ENCODE measurements at places on chromosomes 2 and 18.

GRCh38 chr2:35946478-35946877 is 409.1 kb upstream of the CRIM1 start:
- DNase-seq = no peak

- DNase-seq = no peak
These were observed 98.6 kb downstream of the CPO start for GRCh38 chr2:207037896-207038295.

GRCh38 chr2:10326707-10327594 is 24.2 kb downstream of the HPCAL1 start:
- DNase-seq = no peak

DNA sequence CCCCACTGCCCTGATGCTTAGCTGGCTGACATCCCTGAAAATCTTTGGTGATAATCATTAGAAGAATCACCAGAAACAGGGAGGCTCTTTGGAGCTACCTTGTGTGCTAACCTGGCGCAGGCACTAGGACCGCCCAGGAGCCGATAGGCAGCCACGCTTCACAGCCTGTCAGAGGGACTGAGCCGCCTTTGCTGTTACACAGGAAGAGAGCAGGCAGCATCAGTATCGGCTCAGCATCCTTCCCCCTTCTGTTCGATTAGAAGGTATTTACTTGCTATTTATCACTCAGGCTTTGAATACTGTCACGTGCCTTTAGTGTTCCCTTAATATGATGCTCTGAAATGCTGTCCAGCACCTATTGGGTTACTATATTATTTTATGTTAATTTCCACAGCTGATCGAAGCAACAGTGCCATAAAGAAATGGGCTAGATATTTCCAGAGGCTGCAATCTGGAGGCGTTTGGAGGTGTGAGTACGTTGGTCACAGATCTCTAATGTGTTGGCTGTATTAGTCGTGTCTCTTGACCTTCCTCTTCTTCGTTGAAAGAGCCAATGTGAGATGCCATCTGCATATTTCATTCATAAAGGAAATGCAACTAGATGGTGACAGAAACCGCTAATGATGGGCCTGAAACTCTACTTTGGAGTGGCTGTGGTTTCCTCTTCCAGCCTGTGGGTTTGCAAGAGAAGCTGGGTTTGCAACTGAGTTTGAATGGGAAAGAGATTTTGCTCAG is 110.4 kb upstream of the RAB27B start:
- DNase-seq = no peak

- DNase-seq = no peak
These were observed 162.3 kb upstream of the PID1 start for GRCh38 chr2:229433351-229433750.

- DNase-seq = no peak
These were observed 563.4 kb downstream of the XIRP2 start for GRCh38 chr2:167451496-167452289.

DNA sequence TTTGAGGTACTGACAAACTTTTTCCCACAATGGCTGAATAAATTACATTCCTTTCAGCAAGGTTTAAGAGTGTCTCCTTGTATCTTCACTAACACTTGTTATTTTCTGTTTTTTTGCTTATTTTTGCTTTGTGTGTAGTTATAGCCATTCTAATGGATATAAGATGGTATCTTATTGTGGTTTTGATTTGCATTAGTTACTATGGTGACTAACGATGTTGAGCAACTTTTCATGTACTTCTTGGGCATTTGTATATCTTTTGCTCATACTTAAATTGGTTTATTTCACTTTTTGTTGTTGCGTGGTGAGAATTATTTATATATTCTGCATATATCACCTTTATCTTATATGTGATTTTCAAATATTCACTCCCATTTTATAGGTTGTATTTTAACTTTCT is 79.9 kb upstream of the FSIP2 start:
- no peak for DNase-seq

DNA sequence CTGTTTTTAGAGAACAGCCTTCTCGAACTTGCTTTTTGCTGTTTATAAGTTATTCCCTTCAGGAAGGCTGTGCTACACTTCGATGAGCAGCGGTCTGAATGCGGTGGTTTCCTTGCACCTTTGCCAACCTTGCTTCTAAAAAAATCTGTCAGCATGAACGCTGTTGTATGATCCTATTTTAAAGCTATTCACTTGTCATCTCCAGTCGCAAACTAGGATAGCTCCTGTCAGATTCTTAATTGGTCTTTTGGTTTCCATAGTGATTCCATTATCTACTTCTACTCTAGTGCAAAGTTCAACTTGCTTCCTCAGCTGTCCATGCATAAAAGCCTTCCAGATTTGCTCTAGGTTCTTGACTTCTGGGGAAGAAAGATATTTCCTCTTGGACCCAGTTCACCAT is 76.3 kb upstream of the GALNT3 start:
- no peak for DNase-seq

DNA sequence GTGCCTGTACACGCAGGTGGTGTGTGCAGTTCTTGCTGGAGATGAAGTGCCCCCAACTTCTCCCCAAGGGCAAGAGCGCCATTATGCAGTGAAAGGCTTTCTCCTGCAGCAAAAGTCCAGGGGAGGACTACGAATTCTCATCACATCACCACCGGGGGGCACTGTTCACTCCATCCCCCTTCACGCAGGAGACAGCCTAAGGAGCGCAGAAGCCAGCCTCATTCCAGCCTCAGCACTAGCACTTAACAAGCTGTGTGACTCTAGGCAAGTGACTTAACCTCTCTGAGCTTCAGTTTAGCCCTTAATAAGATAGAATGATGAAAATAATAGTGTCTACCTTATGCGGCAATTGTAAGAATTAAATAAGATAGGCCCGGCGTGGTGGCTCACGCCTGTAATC is 32.3 kb downstream of the DNMT3A start:
- DNase-seq = no peak

- DNase-seq = no peak
These were observed at the start of gene SCN1A for GRCh38 chr2:166127217-166128155. Gene SCN1A, minus strand, starts transcription at chr2:166128020. Its CDS starts 54,399 bp downstream, at chr2:166073621.

DNA sequence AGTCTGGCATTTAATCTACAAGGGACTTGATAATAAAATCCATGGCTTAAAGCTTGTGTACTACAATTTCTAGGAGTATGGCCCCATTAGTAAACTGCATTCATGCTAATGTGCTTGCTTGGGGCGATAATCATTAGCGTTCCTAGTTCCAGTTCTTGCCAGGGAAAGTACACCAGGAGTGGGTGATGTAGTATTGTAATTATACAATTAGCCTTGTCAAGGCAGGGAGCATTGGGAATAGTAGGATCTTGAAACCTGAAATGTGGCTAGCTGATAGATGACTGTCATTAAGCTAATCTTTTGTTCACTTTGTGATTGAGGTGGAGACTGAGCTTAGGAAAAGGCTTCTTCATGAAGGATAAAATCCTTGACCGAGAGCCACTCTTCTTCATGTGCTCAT is 989.2 kb downstream of the CPS1 start:
- no peak for DNase-seq

- no peak for DNase-seq
These were observed 387.1 kb downstream of the RND3 start for GRCh38 chr2:150100336-150100735.

DNA sequence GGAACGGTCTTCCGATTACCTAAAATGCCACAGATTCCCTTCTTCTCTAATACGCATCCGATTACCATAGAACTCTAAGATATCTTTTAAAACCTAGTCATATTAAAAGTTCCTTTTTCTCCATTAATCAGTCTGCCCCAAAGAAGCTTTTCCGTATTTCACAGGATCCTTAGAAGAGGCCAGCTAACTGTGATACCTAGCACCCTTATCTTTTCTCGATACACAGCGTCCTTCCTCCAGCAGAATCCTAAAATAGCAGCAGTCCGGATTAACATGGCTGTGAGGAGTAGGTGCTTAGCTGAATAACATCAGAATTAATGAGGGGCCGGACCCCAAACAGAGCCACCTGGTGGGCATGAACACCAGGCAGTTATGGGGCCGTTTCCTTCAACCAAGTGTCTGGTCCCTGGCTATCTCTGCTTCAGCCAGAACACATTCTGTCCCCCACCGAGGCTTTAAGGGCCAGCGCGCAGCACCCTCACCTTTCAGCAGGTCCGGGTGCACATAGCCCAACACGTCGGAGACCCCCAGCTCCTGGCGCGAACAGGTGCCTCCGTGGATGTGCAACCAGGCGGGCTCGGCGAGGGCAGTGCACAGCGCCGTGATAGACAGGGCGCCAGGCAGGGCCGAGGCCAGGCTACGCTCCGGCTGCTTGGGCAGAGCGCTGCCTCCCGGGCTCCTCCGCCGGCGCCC is 995 bp downstream of the TMEM127 start:
- DNase-seq = no peak

GRCh38 chr2:47541848-47542450 is 139.0 kb downstream of the MSH2 start:
- DNase-seq = no peak

DNA sequence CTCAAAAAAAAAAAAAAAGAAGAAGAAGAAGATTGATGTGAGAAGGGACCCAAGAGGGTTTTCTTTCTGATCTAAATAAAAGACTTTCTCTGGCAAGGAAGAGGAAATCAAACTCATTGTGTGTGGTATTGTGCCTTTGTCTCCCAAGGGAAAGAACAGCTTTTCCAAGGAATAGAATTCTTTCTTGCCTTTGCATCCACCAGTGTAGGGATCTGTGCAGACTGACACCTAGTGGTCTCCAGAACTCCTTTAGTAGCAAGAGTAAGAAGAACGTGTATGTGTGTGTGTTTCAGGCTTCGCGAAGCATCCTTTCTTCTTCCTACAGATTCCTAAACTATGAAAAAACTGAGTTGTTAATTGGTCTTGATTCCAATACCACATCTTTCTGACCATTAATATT is 33.5 kb upstream of the CRIM1 start:
- DNase-seq = no peak

- no peak for DNase-seq
These were observed 26.8 kb downstream of the MPHOSPH10 start for GRCh38 chr2:71157124-71157793.

DNA sequence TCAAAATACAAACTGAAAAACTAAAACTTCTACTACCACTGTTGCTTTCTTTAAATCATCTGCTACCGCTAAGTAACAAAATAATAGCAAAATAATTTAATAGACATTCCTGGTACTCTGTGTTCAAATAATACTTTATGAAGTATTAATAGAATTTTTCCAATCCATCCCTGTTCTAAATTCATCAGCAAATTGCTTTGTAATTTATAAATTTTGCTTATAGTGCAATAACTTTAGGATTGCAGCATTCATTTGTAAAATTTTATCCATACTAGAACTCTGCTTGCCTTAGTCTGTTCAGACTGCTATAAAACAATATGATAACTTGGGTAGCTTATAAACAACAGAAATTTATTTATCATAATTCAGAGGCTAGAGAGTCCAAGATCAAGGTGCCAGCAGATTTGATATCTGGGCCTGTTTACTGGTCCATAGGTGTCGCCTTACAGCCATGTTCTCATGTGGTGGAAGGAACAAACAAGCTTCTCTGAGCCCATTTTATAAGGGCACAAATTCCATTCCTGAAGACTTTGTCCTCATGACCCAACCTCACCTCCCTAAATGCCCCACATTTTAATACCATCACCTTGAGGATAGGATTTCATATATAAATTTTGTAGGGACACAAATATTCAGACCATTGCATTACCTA is 415.1 kb upstream of the MAP2 start:
- DNase-seq = no peak

GRCh38 chr2:9228088-9228751 is 21.6 kb downstream of the ASAP2 start:
- no peak for DNase-seq

DNA sequence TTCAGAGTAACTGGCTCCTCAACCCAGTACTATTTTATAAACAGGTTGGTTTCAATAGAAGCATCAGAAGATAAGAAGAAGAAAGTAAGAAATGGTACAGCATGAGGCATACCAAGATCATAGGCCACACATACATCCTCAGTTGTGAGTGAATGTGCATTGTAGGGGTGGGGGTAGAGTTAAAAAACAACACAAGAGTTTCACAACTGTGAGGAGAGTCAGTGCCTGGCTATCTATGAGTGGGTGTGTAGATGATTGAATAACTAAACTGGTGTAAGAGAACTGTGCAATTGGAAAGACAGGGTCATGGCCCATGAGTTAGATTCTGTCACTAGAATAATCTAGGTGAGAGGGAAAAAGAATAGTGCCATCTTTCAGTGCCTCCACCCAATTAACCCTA is 748.2 kb upstream of the ACVR2A start:
- DNase-seq = no peak

DNA sequence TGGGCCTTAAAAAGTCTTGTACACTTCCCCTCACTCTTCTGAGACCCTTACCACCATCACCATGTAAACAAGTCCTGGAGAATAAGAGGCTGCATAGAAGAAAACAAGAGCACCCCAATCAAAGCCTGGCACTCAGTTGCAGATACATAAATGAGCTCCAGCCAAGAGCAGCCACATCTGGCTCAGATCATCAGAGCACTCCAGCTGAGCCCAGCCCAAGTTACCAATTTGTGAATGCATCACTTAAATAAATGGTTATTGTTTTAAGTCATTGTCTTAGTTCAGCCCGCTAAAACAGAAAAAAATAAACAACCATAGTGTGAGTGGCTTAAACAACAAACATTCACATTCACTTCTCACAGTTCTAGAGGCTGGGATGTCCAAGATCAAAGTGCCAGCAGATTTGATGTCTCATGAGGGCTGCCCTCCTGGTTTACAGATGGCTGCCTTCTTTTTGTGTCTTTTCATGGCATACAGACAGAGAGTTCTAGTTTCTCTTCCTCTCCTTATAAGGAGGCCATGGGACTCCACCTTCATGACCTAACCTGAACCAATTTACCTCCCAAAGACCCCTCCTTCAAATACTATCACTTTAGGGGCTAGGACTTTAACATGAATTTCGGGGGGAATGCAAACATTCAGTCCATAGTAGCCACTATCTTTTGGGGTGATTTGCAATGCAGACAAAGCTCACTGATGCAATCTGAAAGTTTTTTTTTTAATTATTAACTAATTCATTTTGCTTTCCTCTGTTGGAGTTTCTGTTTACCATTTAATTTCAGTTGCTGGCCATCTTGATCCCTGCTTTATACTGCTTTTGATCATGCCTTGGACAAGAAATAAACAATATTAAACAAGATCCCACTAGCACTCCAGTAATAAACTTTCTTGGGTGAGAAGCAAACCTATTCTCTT is 187.5 kb upstream of the ACVR2A start:
- no peak for DNase-seq

DNA sequence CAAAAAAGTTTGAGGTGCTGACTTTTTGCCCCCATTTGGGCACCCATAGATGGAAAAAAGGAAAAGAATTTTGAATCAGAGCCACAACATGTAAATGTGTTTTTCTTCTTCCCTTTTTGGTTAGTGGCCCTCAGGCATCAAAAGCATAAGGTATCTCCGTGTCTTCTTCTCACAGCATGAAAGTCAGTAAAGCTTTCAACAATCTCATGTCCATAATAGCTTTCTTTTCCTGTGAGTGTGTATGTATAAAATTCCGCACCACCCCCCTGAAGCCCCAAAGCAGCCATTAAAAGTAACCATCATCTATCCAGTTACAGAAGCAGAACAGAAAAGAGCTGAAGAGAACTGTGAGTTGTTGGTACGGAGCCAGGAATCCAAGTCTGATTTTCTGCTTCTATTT is 1539.7 kb upstream of the ACVR2A start:
- DNase-seq = no peak
